ENCODE measurements at places on chromosomes 3 and 15.
A peak's percentile ranks its signal among the peaks of the same experiment; 100 is the strongest.

DNA sequence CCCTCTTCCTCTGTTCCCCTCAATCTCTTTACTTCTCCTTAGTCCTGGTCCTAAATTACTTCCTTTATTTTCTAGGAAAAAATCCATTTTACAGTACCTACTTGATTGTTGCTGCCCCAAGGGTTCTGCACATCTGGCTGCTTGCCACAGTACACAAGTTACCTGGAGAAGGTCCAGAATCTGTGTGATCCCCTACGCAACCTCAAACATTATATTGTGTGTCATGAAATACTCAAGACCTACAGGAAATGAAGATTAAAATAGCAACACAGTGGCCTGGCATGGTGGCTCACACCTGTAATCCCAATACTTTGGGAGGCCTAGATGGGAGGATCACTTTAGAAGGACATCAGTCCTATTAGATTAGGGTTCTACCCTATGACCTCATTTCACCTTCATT lies 48.7 kb downstream of the PRKAR2A start:
- DNase-seq = no peak

DNA sequence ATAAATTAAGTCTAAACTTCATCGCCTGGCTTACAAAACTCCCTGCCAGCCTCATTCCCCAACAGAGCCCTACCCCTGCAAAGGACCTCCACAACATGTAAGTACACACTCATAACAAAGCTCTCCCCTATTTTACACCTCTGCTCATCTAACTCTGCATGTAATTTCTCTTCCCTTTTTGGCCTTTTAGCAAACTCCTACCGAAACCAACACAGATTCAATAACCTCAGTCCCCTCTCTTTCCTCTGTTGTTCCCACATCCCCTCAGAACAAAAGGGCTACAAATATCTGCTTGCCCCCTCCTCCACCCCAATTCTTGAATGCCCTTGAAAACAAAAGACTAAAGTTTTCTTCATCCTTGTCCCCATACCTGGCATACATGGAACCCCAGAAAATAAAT lies 662 bp downstream of the UBL7 start:
- no peak for DNase-seq

- no peak for DNase-seq
These were observed 770.4 kb upstream of the ARPP21 start for GRCh38 chr3:34868935-34869334.

GRCh38 chr15:38554354-38554753 lies 10.3 kb downstream of the RASGRP1 start:
- peak; percentile 38 for DNase-seq

- no peak for DNase-seq
These were observed 212.5 kb downstream of the CADPS start for GRCh38 chr3:62662677-62663076.

DNA sequence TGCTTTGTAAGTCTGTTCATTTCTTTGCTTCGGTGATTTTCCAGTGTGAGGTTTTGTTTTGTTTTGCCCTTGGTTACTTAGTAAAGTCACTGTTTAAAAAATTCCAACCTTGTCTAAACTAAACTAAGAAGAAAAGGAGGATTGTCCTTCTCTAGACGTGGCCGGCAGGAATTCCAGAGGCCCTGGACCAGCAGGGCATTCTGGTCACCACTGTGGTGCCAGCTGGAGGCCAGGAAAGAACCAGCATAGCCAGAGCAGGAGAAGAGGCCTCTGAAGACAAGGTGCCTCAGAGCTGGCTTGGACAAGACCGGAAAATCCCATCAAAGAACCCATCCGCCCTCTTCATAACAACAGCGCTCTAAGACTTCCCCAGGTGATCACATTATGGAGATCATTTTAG lies 8.2 kb downstream of the PLOD2 start:
- DNase-seq = no peak

- DNase-seq = no peak
These were observed 316.2 kb upstream of the UMPS start for GRCh38 chr3:124413989-124414598.

DNA sequence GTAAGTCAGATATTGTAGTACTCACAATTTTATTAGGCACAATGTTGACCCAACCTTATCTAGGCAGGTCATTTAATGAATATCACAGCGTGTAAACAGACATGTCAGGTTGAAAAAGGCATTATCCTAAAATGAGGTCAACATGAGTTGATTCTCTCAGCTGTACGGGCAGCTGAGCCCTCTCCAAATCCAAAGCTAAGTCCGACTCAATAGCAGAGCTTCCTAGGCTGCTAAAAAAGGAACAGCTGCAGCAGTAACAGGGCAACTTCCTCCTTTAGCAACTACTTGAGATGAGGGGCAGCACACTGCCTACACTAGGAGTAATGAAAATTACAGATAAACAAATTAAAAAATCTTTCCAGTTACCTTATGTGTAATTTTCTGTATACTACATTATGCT lies 189.2 kb downstream of the CADM2 start:
- no peak for DNase-seq

GRCh38 chr3:149085828-149086231 lies 503 bp downstream of the HLTF start:
- DNase-seq = peak; percentile 46

DNA sequence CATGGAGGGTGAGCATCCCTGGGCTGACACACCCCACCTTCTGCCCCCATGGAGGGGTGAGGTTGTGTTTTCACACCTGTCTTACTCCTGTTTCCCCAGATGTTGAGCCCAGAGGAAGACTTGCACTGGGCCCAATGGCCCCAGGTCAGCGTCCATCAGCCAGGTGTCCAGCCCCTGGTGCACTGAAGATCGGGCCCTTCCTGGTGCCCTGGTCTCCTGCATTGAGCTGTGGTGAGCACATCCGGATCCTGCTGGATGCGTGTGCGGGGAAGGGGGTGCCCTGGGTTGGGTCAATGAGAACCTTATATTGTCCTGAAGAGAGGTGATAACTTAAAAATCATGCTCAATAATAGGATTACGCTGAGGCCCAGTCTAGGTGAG lies 227.3 kb downstream of the SNRPN start:
- no peak for DNase-seq

GRCh38 chr15:96058103-96058851 lies 272.2 kb upstream of the NR2F2 start:
- no peak for DNase-seq

DNA sequence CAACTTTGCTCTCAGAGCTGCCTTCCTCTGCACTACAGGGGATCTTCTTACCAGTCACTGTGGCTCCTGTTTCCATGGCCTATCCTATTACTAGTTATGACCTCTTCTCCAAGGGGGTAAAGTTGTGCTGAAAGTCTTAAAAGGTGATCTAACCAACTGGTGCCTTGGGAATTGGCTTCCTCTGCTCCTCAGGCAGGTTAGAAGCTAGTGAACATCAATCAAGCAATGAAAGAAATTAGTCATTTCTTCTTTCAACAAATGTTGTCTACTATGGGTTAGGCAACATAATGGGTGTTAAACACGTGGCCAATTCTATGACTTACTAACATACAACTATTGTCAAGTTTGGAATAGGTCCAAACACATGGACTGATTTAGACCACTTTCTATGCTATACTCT lies 571.4 kb upstream of the NAALADL2 start:
- no peak for DNase-seq

- DNase-seq = peak; percentile 59
These were observed 86.0 kb downstream of the ECT2 start for GRCh38 chr3:172836390-172836997.

- no peak for DNase-seq
These were observed 226.1 kb downstream of the TLE3 start for GRCh38 chr15:69871511-69872134.

DNA sequence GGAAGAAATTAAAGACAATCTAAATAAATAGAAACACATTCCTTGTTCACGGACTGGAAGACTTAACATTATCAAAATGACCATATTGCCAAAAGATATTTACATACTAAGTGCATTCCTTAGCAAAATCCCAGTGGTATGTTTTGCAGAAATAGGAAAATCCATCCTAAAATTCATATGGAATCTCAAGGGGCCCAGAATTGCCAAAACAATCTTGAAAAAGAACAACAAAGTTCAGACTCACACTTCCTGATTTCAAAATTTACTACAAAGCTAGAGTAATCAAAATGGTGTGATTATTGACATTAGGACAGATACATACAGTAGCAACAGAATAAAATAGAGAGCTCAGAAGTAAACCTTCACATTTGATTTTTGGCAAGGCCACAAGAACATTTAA lies 515.5 kb downstream of the OCA2 start:
- DNase-seq = no peak

- DNase-seq = peak; percentile 56
These were observed 98.6 kb downstream of the MYRIP start for GRCh38 chr3:39907981-39908380.

GRCh38 chr3:116757315-116757714 lies 47.7 kb downstream of the TUSC7 start:
- no peak for DNase-seq

- DNase-seq = no peak
These were observed 27.0 kb downstream of the KATNBL1 start for GRCh38 chr15:34182942-34183341.

- DNase-seq = peak; percentile 16
These were observed 2.1 kb upstream of the PTPRG start for GRCh38 chr3:61559136-61559731.

GRCh38 chr3:60178931-60179653 lies 1072.2 kb downstream of the FHIT start:
- no peak for DNase-seq

DNA sequence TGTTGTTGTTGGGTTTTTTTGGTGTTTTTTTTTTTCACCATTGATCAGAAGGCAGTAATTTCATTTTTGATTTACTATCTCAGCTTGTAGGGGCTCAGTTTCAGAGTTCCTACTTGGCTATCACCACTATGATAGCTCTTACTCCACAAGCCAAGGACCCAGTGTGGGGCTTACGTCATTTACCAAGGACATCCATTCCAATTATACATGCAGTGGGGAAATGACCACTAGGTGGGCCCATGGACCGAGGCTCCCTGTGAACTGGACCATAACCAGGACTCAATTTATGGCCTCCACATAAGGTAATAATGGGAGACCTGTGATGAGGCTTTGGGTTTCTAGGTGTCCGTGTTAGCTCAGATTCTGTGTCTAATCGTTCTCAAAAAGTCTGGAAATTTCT lies 67.5 kb upstream of the CACNA1D start:
- DNase-seq = no peak

- no peak for DNase-seq
These were observed 107.4 kb downstream of the P2RY1 start for GRCh38 chr3:152942366-152942765.

- no peak for DNase-seq
These were observed 38.3 kb downstream of the PDE8A start for GRCh38 chr15:85019815-85020590.

- no peak for DNase-seq
These were observed 422.1 kb upstream of the TGFBR2 start for GRCh38 chr3:30184091-30184810.

DNA sequence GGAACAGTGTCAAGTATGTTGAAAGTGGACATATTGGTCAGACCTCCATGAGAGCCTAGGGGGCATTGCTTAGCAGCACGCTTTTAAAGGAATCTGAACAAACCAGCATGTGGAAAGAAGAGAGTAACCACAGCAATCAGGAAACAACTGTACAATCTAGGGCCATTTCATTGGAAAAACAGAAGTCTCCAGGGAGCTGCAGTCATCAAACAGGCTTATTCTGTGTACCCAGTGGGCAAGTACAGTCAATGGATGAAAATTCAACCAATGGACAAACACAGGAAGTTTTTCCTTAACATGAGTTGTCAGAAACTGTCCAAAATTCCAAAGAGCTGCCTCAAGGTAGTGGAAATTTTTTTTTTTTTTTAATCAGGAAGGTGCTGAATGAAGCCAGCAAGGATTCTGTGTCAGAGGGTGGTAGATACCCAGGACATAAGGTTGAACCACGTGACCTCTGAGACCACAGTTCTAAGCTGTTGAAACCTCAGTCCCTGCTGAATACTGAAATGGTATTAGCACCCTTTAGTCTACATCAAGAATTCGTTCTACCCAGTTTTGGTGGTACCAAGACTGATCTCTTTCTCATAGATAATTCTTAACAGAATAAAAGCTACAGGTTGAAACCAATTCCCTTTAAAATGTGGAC lies 4.4 kb upstream of the DLG1 start:
- peak; percentile 58 for DNase-seq

- peak; percentile 100 for DNase-seq
These were observed 45.4 kb downstream of the BTD start for GRCh38 chr3:15646851-15647511.

- no peak for DNase-seq
These were observed 39.1 kb upstream of the LRTM1 start for GRCh38 chr3:54966979-54967378.

DNA sequence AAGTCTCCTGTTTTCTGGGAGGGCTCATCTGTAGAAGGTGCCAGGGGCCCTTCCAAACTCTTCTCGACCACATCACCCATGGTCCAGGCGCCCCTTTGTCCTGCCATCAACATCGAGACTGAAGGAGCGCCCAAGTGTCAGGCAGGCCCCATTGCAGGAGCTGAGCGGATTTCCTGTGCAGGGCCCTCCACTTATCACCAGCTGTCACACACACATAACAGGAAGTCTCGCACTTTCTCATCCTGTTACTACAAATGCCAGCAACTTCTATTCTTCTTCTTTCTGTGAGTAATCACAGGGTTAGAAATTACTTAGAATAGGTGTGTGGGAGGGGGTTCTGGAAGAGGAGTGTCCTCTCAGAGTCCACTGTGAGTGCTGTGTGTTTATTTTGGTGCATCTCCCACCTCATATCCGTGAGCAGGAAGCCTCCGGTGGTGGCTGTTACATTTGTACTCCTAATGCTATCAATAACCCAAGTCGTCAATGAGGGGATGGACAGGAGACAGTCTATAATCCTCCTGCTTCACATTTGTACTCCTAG lies at the start of gene KLHL6:
TSS of gene KLHL6 (minus strand) at position 166 of the 541 bp plus-strand sequence. CDS start at position 113, 53 bp downstream.
- no peak for DNase-seq

DNA sequence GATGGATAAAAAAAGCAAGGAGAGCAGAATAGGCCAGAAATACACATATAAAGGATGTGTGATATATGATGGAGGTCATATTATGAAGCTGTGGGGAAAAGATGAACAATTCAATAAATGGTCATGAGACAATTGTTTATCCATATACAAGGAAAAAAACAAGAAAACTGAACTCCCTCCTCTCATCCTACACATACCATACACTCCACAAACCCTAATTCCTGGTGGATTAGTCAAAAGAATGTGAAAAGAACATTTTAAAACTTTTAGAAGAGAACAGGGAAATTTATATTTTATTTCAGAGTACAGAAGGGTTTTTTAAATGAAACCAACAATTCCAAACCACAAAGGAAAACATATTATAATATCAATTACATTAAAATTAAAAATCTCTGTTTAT lies 34.5 kb upstream of the NR2E3 start:
- peak; percentile 34 for DNase-seq

DNA sequence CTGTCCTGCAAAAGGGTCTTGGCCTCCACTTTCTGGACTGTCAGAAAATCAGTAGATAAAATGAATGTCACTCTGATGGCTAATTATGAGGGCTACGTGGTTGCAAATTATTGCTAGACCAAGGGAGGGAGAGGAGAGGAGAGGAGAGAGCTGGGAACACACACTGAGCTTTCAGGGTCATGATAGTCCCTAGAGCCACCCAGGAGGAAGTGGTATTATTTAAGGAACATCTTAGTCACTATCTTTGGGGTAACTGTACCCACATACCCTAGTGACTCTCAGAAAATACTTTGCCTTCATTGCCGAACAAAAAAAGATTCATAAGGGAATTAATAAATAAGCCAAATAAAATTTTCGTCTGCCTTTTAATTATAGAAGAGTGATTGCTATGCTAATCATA lies 642.3 kb upstream of the CFAP20DC start:
- DNase-seq = no peak

GRCh38 chr3:169662843-169663160 lies 710 bp downstream of the MECOM start:
- DNase-seq = no peak

- DNase-seq = no peak
These were observed 314.9 kb upstream of the NECTIN3 start for GRCh38 chr3:110756705-110757104.

Measured in EL (cell line).